NCI-H1436 (cell line): ENCODE measurements at places on chromosomes 16 and 17.

- no peak for DNase-seq
Observed at GRCh38 chr17:39138431-39139160, 12.8 kb downstream of the PLXDC1 start.

- peak; percentile 41 for DNase-seq
Observed at GRCh38 chr17:58822148-58823050, 66.7 kb downstream of the PPM1E start.

DNA sequence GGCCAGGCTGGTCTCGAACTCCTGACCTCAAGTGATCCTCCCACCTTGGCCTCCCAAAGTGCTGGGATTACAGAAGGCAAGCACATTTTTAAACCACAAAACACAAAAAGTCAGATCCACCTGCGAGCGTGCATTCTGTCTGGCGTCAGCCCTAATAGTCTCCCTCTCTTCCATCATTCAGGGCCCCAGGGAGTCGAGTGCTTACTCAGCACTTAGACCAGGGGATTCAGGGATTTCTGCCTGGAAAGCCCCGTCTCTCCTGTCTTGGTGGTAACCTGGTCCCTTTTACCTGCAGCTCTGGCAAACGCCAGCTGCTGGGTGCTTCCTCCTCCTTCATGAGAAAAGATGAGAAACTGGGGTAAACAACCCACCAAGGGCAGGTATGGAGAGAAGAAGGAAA, 443.1 kb downstream of the SOX9 start:
- no peak for DNase-seq

- DNase-seq, result no peak
Observed at GRCh38 chr17:59769887-59770286, 62.4 kb downstream of the VMP1 start.

DNA sequence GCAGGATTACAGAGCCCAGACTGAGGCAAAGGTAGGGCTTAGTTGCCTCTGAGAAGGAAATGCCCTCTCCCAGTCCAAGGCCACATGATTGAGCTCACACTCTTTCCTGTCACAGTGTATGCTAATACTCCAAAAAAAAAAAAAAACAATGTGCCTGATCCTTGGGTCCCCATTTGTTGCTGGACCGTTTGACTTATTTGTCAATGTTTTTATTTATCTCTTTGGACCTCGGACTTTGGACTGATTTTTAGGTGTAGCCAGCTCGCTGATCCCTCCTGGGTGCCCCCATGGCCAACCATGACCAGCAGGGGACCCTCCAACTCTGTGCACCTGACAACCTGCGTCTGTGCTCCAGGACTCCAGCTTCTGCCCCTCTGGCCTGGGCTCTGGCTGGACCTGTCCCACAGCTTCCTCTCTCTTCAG, 622 bp upstream of the CCL16 start:
- no peak for DNase-seq

- no peak for DNase-seq
Observed at GRCh38 chr16:75519175-75519574, 16.7 kb downstream of the CHST5 start.

- no peak for DNase-seq
Observed at GRCh38 chr17:699345-699744, 15.3 kb downstream of the VPS53 start.

- DNase-seq, result no peak
Observed at GRCh38 chr16:9772526-9773225, 409.6 kb downstream of the GRIN2A start.

DNA sequence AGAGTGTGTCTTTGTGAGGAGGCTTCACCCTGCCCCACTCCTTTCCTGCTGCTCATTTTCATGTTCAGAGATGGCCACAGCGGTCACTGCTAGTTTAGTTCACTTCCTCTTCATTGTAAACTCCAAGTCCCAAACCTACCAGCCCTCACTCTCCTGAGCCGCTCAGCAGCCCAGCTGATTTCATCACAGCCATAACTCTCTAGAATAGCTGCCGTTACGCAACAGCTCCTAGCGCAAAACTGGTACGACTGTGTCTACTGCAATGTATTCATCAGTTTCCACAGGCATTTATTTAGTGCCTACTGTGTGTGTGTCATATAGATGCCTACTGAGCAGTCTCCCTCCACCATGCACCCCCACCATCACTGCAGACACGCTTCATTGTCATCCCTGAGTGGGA, 233.5 kb upstream of the RPL38 start:
- DNase-seq, result no peak

DNA sequence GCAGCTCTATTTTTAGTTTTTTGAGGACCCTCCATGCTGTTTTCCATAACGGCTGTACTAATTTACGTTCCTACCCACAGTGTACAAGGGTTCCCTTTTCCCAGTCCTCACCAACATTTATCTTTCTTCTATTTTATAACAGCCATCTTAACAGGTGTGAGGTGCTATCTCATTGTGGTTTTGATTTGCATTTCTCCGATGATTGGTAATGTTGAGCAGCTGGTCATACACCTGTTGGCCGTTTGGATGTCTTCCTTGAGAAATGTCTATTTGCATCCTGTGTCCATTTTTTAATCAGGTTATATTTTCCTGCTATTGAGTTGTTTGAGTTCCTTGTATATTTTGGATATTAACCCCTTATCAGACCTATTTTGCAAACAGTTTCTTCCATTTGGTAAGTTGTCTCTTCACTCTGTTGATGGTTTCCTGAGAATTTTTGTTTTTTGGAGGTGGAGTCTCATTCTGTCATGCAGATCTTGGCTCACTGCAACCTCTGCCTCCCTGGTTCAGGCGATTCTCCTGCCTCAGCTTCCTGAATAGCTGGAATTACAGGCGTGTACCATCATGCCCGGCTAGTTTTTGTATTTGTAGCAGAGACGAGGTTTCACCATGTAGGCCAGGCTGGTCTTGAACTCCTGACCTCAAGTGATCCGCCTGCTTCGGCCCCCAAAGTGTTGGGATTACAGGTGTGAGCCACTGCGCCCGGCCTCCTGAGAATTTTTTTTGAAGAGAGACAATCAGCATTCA, 279.6 kb downstream of the SNX29 start:
- no peak for DNase-seq

DNA sequence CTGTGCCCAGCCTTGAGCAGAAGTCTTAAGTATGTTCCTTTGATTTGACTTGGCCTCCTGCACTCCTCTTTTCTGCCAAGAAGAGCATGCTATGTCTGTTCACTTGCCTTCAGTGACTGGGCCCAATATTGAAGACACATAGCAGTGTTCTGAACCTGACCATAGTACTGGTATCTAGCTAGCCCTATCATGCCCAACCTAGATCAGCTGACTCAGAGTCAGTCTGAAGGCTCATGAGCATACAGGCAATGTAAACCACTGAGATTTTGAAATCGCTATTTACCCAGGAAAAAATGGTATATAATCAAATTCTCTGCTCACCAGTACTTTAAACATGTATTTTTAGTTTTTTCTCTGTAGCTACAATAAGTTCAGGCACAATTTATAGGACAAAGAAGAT, 129.4 kb downstream of the TANC2 start:
- no peak for DNase-seq

DNA sequence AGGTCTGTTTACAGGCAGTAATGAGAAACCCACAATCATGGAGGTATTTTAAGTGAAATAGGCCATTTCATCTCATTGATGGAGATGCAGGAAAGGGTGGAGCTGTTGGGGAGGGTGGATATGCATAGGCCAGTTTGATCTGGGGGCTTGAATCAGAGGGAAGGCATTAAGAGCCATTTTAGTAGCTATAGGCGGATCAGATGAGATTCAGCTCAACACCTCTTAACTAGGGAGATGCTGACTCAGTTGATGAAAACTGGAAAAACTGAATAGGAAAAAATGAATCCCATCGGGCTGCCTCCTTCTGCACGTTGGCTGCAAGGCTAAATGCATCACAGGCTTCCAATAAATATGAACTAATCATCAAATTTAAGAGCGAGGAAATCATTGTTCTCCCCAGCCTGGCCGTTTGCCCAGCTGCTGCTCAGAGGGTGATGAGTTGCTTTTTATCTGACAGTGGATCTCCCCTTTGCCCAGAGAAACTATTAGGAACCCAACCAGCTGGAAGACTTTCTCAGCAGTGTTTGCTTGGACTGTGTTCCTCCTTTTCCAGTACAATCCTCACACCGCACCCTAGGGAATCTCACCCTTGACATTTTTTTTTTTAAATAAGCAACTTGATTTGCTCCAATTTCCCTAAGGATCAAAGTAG, 149.6 kb downstream of the SOX9 start:
- peak; percentile 63 for DNase-seq

GRCh38 chr17:70207184-70207583, 37.9 kb downstream of the KCNJ2 start:
- DNase-seq, result no peak

GRCh38 chr17:3897731-3898130, 4.9 kb upstream of the CAMKK1 start:
- DNase-seq, result no peak

GRCh38 chr17:7477392-7478275, 1.8 kb downstream of the ZBTB4 start:
- DNase-seq, result no peak

- DNase-seq, result no peak
Observed at GRCh38 chr17:44323359-44324091, 1.1 kb downstream of the SLC25A39 start.

- no peak for DNase-seq
Observed at GRCh38 chr16:30725418-30725792, 22.8 kb upstream of the PHKG2 start.

GRCh38 chr17:14622615-14623101, 321.8 kb downstream of the HS3ST3B1 start:
- no peak for DNase-seq

GRCh38 chr16:67846320-67847063, at the start of gene NUTF2:
TSS of gene NUTF2 (plus strand) at chr16:67846933. CDS start at chr16:67865131, 18,198 bp downstream.
- DNase-seq, result peak; percentile 93

DNA sequence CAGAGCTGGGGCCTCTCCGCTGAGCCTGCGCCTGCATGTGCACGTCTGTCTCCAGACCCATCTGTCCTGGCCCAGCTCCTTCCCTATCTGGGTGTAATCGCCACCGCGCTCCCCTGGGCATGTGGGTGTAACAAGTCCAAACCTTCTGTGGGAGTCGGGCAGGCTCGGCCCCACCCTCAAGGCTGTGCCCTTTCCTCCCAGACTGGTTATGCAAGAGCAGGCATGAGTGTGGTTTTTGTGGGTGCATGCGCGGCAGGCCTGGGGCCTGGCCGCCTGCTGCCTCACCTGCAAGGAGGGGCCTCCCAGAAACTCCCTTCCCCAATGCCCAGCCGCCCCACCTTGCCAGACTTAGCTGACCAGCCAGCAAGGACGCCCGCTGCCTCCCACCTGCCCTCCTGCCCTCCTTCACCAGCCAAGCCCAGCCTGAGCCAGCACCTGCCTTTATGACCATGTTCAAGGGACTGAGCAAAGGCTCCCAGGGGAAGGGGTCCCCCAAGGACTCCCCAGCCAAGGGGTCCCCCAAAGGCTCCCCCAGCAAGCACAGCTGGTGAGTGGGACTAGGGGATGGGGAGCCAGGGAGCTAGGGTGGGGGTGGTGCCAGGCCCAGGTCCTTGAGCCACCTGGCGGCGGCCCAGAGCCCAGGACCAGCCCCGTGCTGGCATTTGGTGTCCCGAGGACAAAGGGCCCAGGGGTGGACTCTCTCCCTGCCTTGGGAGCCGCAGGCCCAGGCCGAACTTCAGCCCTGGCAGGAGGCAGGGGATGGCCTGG, at the start of gene EVPLL:
EVPLL (plus strand) TSS at position 342 of the 768 bp plus-strand sequence. CDS start 3,160 bp downstream, outside the sequence.
- DNase-seq, result no peak

DNA sequence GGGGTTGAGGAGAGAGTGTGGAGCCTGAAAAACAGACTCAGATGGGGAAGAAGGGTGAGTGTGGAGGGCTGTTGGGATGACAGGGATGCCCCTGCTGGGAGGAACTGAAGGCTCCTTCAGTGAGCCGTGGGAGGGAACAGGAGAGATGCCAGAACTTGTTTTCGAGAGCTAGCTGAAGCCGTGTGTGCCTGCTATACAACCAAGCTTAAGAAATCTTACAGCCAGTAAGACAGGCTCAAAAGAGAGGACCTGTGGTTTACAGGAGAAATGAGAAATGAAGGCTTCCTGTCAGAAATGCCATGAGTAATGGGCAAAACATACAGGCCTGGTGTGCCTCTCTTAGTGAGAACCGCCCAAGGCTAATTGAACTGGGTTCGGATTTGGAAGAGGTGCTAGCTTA, 99.6 kb downstream of the SPACA3 start:
- no peak for DNase-seq

- DNase-seq, result no peak
Observed at GRCh38 chr16:2739625-2740430, 12.6 kb upstream of the SRRM2 start.

- no peak for DNase-seq
Observed at GRCh38 chr17:15973834-15974233, 25.7 kb downstream of the ZSWIM7 start.

DNA sequence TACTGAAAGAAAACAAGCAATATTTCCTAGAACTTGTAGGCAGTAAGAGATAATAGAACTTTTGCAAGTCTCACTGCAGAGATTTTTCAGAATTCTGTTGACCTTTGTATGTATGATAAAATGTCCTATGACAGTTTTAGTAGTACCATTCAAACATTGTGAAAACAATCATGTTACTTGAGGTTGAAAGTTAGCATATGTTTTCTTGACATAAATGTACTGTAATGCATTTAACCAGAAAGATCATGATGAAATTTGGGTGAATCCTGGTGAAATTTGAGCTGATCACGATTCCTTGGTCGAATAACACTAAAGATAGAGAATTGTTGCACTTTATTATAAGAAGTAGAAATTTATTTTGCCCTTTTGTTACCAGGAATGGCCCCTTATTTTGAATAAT, 85.7 kb downstream of the TAOK1 start:
- no peak for DNase-seq
